Effector CD4-positive, alpha-beta T cell (primary cell): ENCODE measurements at places on chromosomes 6 and 20.

DNA sequence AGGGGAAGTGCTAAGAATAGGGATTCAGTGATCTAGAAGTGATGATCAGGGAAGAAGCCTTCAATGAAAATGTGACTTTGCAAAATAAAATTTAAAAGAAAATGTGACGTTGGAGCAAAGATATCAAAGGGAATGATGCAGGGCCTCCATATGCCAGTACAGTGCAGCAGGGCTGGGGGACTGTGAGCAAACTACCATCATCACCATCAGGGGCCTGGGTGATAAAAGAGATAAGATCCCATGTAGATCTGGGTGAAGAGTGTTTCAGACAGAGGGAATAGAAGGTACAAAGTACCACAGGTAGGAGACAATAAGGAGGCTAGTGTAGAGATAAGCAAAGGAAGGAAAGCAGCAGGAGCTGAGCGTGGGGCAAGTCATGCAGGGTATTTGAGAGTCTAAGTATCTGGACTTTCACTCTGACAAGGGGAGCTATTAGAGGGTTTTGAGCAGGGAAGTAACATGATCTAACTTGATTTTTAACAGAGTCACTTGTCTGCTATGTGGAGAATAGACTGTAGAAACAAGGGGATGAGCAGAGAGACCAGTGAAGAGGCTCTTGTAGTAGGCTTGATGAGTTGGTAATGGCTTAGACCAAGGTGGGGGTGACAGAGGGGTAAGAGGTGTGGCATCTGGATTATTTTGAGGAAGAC, 295.6 kb downstream of the ZFAND3 start:
- DNase-seq = no peak

DNA sequence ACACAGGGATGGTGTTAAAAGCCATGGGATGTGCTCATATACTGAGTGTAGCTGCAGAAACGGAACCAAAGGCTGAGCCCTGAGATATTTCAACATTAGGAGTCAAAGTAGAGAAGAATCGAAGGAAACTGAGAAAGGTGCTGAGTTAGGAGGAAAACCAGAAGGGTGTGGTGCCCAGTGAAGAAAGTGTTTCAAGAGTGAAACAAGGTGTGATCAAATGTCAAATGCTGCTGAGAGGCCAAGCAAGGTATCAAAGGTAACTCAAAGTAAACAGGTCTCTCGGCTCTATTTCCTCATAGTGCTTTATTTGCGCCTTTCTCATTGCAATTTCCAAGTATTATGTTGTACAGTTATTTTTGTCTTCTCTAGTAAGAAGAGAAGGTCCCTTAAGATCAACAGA, 94.1 kb downstream of the PRDM1 start:
- no peak for DNase-seq

GRCh38 chr6:113995634-113996033, 24.7 kb upstream of the HDAC2 start:
- no peak for DNase-seq

DNA sequence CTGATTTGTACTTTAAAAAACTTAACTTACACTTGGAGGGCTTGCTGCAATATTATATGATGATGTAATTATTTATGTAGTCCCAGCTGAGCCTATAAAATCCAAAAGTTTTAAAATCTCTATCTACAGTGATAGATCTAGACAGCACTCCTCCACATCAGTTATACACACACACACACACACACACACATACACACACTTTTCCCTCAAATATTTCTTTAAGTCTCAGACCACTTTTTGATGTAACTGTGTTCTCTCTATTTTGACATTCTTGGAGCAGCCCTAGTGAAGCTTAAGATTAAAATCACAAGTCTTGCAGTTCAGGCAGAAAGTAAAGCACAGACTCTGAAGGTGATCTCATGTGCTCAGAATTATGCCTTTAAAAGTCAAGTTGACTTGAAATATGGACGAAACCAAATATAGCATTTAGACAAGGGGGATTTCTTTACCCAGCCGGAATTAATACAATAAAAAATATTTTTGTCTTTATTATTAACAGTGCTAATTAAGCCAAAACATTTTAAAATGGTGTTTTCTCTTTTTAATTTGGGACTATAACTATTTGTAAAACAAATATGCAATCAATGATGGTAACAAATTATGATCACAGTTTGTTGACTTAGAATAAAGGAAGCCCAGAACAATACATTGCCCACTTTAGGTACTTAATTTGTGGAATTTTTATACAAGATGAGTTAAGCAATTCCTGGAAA, 63.5 kb upstream of the TMEM30A start:
- no peak for DNase-seq

DNA sequence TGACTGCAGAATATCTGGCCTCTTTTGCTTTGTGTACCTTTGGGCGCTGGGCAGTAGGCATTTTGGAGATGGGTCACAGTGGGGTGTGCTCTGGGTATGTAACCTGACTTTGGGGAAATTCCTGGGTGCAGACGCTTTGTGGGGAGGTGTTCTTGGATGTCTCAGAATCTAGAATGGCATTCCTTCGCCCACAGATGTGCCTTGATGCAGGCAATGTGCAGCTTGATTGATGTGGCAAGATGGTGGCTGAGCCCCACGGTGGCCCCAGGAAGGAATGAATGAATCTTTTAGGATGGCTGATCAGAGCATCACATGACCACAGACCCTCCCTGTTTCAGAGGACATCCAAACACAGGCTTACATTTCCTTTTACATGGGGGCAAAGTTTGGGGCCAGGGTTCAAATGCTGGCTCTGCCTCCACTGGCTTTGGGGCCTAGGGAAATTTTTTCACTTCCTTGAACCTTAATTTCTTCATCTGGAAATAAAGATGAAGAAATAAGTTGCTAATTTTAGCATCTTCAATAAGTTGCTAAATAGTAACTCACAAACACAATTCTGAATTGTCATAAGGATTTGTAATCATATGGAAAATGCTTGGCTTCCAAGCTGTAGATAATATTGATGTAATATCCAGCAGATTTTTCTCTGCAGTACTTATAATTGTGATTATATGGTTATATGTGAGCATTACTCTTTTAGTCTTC, 5.6 kb downstream of the PPP1R16B start:
- DNase-seq = no peak

DNA sequence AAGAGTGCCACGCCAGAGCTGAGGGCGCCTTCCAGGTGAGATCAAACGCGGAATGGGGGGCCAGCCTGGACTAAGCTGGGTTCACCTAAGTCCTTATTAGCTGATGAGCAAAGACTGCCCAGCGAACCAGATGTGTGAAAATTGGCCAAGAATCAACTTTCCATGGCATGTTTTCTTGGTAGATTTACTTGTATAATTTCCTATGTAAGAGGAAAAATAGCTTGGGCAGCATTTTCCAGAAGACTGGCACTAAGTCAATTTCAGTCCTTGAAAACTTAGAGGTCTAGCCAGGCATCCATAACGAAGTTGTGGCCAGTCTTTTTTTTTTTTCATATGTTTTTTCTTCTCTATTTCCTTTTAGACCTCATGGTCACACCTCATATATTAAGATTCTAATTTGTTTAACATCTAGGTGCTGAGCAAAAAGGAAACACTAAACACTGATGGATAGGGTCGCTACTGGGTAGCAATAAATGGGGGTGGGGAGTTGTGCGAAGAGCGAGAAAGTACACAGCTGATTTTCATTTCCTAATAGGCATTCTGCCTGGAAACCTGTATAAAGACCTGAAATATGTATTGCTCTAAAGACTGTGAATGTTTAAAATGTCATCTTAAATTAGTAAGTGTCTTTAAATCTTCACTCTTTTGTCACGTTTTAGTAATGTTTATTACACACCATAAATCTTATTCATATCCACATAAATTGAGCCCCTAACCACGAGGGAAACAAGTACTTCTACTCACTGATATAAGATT, 188.8 kb downstream of the CD83 start:
- DNase-seq = no peak

GRCh38 chr6:69881322-69882151, 15.2 kb downstream of the COL19A1 start:
- no peak for DNase-seq

GRCh38 chr6:37988696-37989095, 169.2 kb downstream of the ZFAND3 start:
- no peak for DNase-seq

DNA sequence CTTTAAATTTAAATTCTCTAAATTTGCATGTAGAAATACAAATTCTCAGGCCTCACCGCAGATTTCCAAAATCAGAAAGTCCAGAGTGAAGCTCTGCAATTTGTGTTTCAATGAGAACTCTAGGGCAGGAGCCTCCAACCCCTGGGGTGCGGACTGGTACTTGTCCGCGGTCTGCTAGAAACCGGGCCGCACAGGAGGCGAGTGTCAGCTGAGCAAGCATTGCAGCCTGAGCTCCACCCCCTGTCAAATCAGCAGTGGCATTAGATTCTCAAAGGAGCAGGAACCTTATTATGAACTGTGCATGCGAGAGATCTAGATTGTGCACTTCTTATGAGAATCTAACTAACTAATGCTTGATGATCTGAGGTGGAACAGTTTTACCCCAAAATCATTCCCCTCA, 203.0 kb upstream of the PCSK2 start:
- DNase-seq = no peak

DNA sequence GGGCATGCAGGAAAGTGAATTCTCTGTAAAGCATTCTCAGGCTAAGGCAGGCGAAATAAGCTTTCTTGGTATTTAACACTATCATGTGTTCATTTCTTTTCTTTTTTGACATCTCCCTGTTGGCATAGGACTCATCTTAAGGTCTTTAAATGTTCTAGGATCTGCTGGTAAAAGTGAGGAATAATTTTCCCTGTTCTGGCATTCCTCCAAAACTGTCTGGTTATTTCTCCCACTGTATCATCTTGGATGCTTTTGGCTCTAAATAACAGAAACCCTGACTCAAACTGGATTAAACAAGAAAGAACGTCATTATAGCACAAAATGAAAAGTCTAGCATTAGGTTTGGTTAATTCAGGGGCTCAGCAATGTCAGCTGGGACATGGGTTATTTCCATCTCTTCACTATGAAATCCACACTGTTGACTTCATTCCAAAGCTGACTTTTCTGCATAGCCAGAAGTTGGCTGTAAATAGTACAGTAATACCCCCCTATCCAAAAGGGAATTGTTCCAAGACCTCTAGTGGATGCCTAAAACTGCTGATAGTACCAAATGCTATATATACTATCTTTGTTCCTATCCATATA, 37.9 kb upstream of the SNAP25 start:
- DNase-seq = no peak

GRCh38 chr6:121780325-121781321, 345.2 kb downstream of the GJA1 start:
- no peak for DNase-seq
